Fibroblast of skin of abdomen (primary cell): ENCODE measurements at places on chromosomes 1 and 21.

GRCh38 chr1:1318131-1318652 lies 6.3 kb downstream of the INTS11 start:
- peak; percentile 91 for DNase-seq

DNA sequence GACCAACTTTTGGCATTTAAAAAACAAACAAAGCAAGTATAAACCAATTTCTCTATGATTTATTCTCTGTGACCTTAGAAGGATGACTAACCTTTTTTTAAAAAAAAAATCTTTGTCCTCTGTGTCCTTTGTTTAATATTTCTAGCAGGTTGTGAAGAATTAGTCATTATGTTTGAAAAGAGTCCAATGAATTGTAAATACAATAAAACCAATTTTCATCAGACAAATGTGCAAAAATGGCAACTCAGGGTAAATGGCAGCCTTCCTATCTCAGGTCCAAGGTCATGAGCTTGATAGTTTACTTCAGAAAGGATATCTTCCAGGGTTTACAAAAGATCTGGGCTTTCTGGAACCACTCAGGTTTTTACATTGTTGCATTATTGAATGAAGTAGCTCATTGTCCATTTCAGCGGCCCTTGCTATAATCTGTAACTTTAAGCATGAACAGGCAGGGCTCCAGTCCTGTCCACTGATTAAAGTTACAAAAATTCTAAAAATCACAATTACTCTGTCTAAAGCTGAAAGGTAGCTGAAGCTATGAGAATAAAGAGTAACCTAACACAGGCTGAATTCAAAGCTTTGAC lies 11.7 kb upstream of the MAP3K21 start:
- DNase-seq, result no peak

DNA sequence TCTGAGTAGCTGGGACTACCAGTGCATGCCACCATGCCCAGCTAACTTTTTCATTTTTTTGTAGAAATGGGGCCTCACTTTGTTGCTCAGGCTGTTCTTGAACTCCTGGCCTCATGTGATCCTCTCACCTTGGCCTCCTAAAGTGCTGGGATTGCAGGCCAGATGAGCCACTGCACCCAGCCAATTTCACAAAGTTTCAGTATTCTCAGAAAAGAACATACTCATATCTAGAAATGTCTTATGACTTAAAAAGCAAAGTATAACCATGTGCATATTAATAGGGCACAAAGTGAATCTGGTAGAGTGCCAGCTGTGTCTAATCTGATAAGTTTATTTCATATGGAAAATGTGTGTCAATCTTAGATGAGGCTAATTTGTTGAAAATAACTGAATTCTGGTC lies 87.5 kb upstream of the CACYBP start:
- DNase-seq, result no peak

- no peak for DNase-seq
These were observed 222.3 kb downstream of the USH2A start for GRCh38 chr1:216200941-216201340.
